ENCODE measurements at places on chromosomes 7 and 10.

DNA sequence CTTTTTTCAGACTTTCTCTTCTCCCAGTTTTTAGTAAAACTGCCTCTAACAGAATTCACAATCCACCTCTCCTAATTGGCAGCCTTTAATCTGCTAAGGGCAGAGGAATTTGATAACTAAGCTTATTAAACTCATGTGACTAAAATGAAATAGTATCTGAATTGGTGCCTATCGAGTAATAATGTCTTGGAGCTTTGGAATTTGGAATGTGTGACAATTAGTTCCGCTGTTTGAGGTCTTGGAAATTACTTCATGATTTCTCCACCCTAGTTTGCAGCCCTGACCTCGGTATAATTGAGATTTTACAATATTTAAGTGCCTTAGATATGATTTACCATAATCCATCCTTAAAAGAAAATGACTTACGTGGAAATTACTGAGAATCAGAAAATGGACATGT lies 190.4 kb upstream of the NEBL start:
- no peak for DNase-seq

GRCh38 chr10:122116331-122116730 lies 127.4 kb downstream of the TACC2 start:
- DNase-seq: peak; percentile 22

DNA sequence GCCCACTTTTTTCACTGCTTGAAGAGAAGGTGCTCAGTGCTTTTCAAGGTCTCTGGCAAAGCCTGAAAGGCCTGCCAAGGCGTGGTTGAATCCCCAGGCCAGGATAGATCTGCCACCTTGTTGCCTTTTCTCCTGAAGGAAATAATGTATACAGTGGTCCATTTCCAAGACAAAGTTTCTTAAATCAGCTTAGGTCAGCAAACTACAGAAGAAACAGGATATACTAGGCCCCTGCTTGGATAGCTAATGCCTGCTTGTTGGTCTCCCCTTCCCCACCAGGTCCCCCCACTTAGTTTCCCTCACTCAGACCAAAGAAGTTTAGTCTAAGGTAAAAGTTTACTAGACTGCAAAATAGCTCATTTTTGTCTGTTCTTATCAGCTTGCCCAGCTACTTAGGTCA lies 19.9 kb downstream of the COL17A1 start:
- no peak for DNase-seq

- DNase-seq: peak; percentile 38
These were observed 46.0 kb downstream of the ST7 start for GRCh38 chr7:116999311-116999710.

GRCh38 chr10:45468079-45468478 lies 94.1 kb downstream of the ALOX5 start:
- DNase-seq: no peak

- DNase-seq: no peak
These were observed 40.3 kb upstream of the KAT6B start for GRCh38 chr10:74786126-74786525.

DNA sequence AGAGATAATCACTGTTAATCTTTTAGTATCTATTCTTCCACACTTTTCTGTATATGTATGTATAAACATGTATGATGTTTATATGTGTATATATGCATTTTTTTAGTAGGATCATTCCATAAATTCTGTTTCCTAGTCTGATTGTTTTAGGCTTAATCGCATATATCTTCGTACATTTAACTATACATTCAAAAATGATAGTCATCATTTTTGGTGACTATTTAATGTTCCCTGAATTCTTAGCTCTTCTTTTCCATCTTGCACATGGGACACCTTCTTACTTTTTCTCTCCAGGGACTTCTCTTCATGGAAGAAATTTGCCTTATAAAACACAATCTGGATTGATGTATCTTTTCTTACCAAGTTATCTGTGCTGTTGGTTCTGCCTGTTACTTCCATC lies 42.1 kb downstream of the ZNF277 start:
- no peak for DNase-seq

DNA sequence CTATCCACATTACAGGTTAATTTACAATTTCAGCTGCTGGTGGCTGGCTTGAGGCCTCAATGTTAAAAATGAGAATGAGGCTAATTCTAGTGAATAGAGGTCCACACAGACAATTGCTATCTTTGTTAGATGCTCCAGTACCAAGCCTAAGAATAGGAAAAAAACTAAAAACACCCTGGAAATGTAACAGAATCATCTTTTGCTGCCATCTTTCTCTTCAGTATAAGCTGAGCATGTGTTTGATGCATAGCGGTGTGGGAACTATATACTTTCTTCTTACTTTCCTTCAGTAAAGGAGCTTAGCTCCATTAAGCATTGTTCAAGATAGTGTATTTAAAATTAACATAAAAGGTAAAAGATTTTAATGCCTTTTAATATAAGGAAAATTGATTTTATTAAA lies 5.6 kb downstream of the TMEM229A start:
- no peak for DNase-seq

DNA sequence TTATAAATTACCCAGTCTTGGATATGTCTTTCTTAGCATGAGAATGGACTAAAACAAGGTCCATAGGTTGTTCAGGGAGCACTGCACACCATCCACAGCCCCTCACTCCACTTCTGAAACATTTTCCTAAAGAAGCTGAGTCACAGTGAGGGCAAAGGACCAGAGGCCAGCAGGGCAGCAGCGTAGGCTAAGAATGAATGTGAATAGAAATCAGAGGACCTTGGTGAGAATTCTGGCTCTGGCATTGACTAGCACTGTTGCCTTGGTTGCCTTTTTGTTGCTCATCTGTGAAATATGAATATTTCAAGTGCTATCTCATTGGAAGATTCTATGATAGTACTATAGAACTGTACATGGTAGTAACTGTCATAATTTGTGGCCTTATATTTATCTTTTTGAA lies 41.7 kb upstream of the TOMM7 start:
- DNase-seq: peak; percentile 28

DNA sequence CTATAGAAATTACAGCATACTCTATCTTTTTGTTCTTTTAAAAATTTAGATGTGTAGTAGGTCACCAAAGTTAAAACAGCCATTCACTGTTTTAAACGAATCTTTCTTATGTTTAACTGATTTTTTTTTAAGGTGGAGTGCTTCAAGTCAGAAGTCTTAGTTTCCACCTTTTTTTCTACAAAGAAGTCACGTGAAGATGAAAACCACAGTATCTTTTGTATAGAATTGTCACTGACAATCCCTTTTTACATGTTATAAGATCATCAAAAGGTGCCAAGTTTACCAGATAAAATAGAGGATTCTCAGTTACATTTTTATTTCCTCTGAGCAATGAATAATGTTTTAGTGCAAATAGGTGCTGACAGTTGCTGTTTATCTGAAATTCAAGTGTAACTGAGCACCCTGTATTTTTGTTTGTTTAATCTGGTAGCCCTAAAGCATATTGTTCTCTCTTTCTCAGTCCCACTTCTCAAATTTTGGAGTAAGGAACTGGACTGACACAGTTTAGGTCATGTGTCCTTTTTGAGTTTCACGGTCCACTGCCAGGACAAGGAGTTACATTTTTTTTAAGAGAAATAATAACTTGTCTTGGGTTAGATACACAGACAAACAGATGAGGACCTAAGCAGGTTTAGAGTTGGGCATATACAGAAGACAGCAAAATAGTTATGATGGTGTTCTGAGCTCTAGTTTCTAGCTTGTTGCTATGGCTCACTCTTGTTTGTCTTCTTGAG lies 233.2 kb upstream of the MBL2 start:
- DNase-seq: no peak

DNA sequence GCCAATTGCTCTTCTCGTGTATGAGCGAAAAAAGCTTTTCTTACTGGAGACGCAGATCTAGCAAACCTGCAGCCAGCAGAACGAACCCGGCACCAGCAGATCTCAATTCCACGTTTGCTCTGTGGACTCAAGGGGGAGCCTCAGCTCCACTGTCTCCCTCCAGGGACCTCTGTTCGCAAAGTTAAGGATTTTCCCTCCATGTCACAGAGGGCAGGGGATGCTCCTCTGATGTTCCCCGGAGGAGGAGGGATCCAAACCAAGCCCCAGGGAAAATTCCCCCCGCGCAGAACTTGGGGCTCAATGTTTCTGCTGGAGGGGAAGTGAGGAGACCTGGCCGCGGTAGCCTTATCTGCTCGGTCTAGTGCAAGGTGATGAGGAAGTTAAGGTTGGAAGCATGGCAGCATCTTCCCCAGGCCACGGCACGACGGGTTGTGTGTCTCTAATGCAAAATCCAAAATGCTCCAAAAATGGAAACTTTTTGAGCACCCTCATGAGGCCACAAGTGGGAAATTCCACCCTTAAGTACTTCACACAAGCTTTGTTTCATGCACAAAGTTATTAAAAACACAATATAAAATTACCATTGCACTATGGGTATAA lies 9.0 kb downstream of the IQCE start:
- DNase-seq: peak; percentile 37

DNA sequence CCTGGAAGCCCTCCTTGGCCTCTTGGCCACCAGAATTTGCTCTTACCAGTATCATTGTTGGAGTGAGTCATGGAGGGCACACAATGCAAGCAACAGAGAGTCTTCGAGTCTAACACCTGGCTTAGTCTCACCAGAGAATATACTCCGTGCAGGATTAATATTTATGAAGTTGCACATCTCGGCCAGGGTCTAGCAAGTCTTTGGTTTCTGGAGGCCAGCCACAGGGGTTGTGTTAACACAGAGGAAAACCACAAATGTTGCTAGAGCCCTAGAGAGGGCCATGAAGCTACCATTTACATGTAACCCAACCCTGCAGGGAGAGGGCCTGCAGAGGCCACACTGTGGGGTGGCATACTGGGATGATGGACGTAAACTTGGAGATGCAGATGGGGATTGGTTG lies 71.8 kb downstream of the MTPN start:
- no peak for DNase-seq

GRCh38 chr10:69474742-69475432 lies 23.6 kb downstream of the TSPAN15 start:
- peak; percentile 83 for DNase-seq
